ENCODE measurements at places on chromosomes 1 and 21.

DNA sequence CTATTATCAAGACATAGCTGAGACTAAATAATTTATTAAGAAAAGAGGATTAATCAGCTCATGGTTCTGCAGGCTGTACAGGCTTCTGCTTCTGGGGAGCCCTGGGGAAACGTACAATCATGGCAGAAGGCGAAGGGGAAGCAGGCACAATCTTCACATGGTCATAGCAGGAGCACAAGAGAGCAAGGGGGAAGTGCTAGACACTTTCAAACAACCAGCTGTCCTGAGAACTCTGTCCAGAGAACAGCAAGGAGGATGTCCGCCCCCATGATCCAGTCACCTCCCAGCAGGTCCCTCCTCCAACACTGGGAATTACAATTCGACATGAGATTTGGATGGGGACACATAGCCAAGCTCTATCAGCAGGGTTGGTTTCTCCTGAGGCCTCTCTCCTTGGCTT lies 10.3 kb upstream of the SLC45A1 start:
- no peak for DNase-seq

DNA sequence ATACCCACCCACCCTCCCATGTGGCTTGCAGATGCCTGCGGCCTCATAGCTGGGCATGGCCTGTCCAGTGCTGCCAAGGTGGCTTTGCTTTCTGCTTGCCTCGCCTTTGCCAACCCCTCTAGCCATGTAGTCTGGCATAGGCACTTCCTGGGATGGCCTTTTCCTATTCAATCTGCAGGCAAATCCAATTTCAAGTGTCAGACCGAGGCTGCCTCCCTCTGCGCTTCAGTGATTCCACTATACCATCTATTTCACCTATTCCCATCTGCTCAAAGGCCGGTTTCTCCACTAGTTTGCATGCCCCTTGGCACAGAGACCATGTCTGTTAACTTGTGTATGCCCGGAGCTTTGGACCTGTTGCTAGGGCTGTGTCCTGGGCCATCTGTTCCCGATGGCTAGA lies 3.8 kb upstream of the ZBTB21 start:
- no peak for DNase-seq

- no peak for DNase-seq
Observed at GRCh38 chr1:234474375-234474774, 4.6 kb downstream of the TARBP1 start.

- no peak for DNase-seq
Observed at GRCh38 chr1:172466795-172467407, 23.0 kb upstream of the PIGC start.

DNA sequence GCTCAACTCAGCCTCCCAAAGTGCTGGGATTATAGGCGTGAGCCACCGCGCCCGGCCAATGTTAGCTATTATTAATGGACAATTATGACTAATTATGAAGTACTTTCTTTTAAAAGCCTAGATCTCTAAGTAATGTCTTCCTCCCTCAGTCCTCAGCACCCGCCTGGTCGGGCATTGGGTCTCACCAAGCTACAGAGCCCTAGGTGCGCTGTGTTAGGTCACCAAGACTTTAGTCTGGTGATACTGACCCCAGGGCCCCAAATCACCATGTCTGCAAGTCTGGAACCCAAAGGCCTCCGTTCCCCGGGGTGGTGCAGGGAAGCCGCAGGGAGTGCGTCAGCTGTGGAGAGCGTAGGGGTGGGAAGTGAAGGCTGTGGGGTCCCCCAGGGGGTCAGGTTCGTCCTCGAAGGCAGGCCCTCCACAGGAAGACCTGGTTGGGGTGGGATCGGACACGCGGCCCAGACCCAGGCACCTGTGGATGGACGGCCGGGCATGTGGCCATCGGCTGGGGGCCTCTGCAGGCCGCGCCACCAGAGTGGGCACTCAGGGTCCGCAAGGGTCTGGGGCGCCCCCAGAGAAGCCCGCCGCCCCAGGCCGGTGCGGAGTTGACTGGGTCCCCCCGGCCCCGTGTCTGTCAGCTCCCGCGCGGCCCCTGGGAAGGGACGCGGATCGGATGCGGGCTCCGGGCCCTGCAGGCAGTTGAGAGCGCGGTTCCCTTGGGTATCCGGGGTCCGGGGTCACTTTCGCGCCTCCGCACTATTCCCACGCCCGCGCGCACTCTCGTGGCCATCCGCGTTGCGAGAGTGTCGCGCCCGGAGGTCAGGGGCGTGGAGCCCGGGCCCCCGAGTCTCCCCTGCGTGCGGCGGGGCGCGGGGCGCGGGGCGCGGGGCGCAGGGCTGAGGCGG lies 710 bp upstream of the PDXK start:
- DNase-seq, result no peak

DNA sequence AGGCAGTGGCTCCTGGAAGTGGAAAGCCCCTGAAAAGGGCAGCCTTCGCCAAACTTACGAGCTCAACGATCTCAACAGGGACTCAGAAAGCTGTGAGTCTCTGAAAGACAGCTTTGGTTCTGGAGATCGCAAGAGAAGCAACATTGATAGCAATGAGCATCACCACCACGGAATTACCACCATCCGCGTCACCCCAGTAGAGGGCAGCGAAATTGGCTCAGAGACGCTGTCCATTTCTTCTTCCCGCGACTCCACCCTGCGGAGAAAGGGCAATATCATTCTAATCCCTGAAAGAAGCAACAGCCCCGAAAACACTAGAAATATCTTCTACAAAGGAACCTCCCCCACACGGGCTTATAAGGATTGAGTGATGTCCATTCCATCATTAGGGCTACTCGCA lies 42.4 kb downstream of the PLPPR4 start:
- no peak for DNase-seq

DNA sequence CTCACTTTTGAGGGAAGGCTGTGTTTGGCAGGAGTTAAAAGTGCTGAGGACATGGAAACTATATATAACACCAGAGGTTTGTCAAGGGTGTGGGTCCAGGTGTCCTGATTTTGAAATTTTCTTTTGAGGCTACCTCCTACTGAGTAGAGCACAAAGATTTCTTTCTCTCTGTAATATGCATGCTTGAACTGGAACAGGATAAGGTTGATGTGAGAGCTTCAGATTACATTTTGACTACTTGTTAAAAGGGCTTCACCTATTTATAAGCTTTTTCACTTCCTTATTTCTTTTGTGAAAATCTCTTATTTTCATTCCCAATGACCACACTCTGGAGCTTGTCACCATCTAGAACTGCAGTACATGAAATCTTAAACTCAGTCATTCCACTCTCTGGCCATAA lies 59.8 kb upstream of the PLA2G4A start:
- no peak for DNase-seq

- DNase-seq, result no peak
Observed at GRCh38 chr1:222923506-222923905, 108.7 kb downstream of the DISP1 start.

GRCh38 chr1:117582451-117582850 lies 23.4 kb upstream of the TENT5C start:
- no peak for DNase-seq

DNA sequence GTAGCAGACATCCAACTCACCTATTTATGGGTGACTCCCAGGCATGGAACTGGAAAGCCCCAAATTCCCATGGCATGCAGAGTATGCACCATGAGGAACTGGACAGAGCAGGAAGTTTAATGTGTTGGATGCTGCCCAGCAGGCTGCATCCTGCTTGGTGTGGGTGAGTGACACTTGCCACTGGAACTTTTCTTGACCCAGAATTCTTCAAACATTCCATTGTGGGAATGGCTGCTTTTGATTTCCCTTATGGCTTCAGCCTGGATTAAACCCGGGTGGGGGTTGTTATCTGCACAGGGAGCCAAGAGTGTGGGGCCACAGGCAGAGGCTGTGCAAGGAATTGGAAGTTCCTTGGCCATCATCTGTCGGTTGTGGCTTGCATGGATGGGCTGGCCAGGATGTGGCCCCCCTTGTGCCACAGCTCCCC lies 26.9 kb upstream of the BACE2 start:
- DNase-seq, result no peak

- peak; percentile 90 for DNase-seq
Observed at GRCh38 chr1:923131-923990, at the start of gene SAMD11. TSS of gene SAMD11 (plus strand) at chr1:923923. CDS start at chr1:924432, 509 bp downstream.

- no peak for DNase-seq
Observed at GRCh38 chr1:235266967-235267366, 61.0 kb downstream of the ARID4B start.

GRCh38 chr1:205589618-205590456 lies 42.0 kb downstream of the ELK4 start:
- no peak for DNase-seq

- no peak for DNase-seq
Observed at GRCh38 chr1:41614818-41615217, 130.3 kb upstream of the EDN2 start.

Data from upper lobe of right lung (tissue), 1 donor.